Omental fat pad (tissue), 4 donors: ENCODE measurements at places on chromosomes 2 and 18.

DNA sequence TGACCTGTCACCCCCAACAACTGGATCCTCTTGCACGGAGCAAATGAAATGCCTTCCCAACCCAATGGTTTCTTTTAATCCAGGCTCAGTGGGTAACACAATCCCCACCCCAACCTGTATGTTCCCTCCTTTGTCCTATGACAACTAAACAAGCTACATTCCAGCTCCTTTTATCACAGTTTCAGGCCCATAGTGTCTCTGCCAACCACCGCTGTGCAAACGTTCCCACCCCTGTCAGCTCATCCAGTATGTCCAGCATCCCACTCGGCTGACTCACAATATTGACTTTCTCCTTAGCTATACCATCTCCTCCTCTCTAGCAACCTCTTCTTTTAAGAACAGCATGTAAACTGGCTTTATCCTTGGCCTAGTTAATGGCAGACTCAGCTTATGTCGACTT is 117.9 kb upstream of the PPP1CB start:
- no peak for DNase-seq

- DNase-seq: no peak
Observed at GRCh38 chr18:3262234-3263131, 550 bp downstream of the MYL12B start.

DNA sequence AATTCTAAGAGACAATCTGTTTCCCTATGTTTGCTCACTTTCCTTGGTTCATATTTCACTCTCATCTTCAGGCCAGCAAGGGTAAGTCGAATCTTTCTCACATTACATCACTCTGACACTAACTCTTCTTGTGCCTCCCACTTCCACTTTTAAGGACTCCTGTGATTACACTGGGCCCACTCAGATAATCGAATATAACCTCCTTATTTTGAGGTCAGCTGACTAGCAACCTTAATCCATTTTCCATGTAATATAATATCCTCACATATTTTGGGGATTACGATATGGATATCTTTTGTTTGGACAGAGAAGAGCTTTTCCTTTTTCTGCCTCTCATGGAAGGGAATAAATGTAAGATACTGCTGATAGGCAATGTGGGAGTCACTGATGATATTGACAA is 2015.7 kb upstream of the LRRTM1 start:
- DNase-seq: no peak

GRCh38 chr2:42193722-42194187 is 24.6 kb downstream of the EML4 start:
- DNase-seq: no peak

DNA sequence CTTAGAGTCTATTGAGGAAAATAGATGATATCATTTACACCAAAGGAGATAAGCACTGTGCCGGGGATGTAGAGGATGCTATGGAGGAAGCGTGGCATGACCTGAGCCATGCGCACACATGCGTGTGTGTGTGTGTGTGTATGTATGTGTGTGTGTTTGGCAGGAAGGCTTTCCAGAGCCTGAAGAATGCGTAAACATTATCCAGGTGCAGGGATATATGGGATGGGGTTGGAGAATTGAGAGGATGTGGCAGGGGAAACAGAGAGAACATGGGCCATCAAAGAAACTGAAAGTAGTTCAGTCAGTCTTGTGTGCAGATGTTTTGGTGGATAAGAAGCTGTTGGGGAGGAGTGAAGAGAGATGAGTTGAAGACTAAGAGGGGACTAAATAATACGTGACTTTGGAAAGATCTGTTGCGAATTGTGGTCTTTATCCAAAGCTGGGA is 9.3 kb upstream of the STAT1 start:
- no peak for DNase-seq

GRCh38 chr2:168538534-168538933 is 82.5 kb downstream of the CERS6 start:
- DNase-seq: no peak

DNA sequence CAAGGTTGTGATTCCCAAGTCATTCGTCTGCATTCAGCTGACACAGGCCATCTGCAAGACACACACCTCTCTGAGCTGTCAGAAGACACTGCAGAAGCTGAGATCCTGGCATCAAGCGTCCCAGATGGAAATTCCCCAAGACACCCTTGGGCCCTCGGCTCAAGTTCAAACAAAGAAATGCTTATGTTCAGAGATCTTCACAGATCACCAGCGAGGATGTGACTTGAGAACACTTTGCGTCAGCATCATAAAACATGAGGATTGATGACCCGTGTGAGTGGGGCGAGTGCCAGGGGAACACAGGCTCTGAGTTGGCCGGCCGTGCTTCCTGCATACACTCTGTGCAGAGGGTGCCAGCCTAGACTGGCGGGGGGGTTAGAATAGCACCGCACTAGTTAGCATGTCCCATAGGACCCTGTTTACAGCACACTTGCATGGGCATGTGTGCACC is 36.8 kb downstream of the KCNIP3 start:
- no peak for DNase-seq

- DNase-seq: no peak
Observed at GRCh38 chr2:143558665-143559064, 429.4 kb downstream of the ARHGAP15 start.

DNA sequence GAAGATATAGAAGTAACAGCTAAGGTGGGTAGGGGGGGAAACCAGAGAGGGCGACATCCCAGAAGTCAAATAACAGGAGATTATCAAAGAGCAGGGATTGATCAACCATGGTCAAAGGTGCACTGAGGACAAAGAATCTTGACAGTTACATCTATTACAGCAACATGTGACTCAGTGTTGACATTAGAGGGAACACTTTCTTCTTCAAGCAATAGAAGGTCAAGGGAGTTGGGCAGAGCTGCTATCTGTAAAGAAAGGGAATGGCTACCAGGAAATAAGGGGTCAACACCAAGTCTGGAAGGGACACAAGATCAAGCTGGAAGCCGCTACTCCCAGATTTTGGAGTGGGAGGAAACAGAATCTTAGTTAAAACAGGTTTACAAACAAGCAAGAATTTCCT is 611.0 kb downstream of the TSN start:
- no peak for DNase-seq

- no peak for DNase-seq
Observed at GRCh38 chr2:128701418-128701817, 382.8 kb upstream of the HS6ST1 start.

- DNase-seq: no peak
Observed at GRCh38 chr2:142031656-142032055, 99.2 kb downstream of the LRP1B start.

- DNase-seq: no peak
Observed at GRCh38 chr2:53852532-53852931, 7.2 kb downstream of the GPR75 start.

GRCh38 chr2:217774232-217774631 is 228.6 kb downstream of the TNS1 start:
- no peak for DNase-seq

GRCh38 chr2:97869722-97870346 is 125.9 kb downstream of the TMEM131 start:
- no peak for DNase-seq

- no peak for DNase-seq
Observed at GRCh38 chr2:224025874-224026273, 13.2 kb downstream of the SERPINE2 start.

GRCh38 chr18:57816208-57816954 is 13.3 kb upstream of the ATP8B1 start:
- no peak for DNase-seq

DNA sequence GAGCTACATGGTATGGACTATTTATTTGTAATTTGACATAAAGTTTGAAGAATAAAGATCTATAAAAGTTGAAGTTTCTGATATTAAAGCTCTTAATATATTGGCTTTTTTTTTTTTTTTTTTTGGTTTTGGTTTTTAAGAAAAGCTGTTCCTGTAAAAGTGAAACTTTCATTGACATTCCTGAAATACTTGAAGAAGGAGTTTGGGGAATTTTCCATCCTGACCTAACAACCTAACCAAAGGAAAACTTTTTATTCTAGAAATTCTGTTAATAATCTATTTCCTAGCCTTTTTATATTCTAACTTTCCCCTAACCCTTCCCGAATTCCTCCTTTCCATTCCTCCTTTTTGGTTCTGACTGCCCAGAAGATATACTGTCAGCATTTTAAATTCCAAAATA is 83.7 kb downstream of the ACSL3 start:
- DNase-seq: no peak

DNA sequence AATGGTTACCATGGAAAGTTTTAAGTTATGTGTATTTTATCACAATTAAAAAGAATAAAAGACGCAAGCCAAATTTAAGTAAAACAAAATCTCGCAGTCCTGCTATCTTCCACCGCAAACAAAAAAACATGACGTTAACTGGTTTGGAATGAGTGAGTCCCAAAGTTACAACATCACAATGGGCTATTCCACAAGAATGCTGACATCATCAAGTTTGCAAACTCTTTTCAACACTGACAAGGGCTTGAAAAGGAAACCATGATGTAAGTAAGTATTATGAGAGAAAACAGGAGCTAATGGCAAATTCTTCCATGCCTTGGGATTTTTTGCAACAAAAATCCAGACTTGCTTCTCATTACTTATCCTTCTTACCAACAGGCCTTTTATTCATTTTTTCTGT is 31.1 kb downstream of the SIGLEC15 start:
- no peak for DNase-seq

- DNase-seq: no peak
Observed at GRCh38 chr2:9141091-9141667, 65.4 kb upstream of the ASAP2 start.

DNA sequence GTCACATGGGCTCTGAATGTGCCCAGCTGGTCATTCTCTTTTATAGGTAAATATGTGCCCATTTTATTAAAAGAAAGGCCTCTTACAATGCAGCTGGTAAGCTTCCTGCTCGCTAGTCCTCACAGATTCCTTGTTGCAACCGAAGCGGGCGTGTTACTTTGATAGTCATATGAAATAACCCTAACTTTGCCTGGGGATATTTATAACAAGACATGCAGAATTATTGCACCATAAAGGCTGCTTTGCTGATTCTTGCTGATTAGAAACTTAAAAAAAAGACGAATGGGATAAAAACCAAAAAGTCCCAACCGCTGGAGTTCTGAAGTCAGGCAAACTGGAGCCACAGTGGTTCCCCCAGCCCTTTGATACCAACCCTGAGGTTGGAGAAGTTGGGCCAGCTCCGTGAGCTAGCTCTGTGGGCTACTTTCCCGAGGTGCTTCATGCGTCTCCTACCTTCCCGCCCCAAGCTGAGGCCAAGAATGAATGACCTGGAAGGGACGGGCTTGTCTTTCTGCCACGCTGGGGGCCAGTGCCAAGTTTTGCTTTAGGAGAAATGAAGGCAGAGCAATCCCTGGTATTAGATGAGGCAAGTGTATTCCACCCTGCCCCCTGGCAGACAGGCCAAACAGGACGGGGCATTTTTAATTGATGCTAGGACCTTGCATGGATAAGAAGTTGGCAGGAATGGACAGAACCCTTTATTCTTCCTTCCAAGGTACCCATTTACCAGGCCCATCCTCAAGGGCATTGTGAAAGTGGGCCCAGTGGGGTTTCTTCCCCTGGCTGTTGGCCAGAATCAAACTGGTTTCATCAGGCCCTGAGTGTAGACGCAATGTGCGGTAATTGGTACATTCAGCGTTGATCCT is 140.4 kb downstream of the KCTD1 start:
- DNase-seq: no peak

GRCh38 chr18:22551536-22552151 is 133.9 kb upstream of the CTAGE1 start:
- no peak for DNase-seq

DNA sequence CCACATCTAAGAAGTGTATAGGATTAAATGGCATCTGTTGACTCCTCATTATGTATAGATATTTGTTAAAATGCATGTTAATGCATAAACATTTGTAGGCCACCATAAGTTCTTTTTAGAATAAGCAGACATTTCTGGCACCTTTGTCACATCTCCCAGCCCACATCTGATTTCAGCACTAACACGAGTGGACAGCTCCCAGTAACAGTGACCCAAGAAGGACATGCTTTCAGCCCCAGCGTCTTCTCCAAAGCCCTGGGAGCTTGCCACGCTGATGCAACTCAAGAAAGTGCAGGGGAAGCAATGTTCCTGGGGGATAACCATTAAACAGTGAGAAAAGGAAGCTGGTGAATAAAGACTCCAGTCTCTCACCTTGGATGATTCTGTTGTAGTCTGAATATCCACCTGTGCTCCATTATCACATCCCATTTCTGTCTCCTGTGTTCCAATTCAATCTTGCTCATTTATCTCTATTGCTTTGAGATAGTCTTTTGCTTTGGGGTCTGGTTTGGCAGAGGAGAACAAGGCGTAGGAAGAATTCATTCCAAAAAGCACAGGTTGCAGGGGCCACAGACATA is 182.6 kb upstream of the THSD7B start:
- DNase-seq: no peak

DNA sequence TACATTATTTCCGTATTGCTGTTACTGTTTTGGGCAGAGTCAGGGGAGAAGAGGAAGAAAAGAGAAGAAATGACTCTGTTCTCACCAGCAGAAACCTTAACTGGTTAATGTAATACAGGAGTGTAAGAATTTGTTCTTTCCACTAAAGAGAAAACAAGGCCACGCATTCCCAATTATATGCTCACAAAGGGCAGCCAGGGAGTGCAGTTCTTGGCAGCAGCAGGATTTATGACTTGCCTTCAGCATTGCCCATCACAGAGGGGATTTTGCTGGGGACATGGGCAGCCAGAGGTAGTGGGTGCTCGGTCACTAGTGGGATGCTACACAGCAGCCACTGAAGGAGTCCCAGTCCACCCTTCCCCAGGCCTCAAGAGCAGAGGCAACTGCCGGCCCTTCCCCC is 18.4 kb downstream of the MREG start:
- no peak for DNase-seq

GRCh38 chr2:101251844-101252407 is 760 bp upstream of the CNOT11 start:
- DNase-seq: no peak

- DNase-seq: no peak
Observed at GRCh38 chr18:62017618-62018017, 124.8 kb upstream of the RNF152 start.

- no peak for DNase-seq
Observed at GRCh38 chr2:45680351-45680967, 29.0 kb downstream of the PRKCE start.

GRCh38 chr2:60023256-60023985 is 530.0 kb downstream of the BCL11A start:
- no peak for DNase-seq

DNA sequence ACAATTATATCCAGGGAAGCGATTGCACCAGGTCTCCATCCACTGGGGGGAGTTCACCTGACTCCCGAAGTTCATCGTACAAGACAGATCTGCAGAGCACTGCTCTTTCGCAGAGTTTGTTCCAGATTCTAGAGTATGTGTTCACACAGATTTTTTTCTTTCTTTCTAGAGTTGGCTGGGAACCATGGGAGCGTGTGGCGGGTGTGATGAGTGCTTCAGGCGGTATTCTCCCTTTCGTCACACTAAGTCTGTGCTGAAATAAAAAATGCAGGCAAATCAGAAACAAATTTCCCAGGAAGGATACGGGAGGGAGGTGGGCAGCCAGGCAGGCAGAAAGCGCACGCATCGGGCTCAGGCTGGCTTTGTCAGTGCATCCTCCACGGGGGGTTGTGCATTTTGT is 129.8 kb upstream of the SOX11 start:
- DNase-seq: no peak
